ENCODE measurements at places on chromosomes 13 and 19.

DNA sequence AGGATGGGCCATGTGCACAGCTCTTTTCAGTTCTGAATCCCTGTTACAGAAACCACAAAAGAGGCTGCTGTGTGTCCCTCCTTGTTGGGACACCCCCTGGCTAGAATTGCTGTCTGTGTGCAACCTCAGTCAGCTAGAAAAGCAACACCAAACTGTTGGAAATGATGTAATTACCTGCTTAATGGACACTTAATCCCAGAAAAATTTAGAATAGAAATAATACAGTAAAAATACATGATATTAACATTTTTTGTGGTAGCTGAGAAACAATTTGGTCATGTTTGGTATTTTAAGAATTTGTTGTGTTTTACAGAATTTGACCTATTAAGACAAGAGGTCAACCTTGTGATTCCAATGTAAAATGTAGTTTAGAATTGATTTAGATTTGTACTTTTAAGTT, 46.8 kb downstream of the FAM124A start:
- DNase-seq, result no peak

- DNase-seq, result no peak
Observed at GRCh38 chr13:52849291-52850071, 1.0 kb upstream of the PCDH8 start.

GRCh38 chr19:47155148-47155547, 24.5 kb downstream of the SAE1 start:
- no peak for DNase-seq

DNA sequence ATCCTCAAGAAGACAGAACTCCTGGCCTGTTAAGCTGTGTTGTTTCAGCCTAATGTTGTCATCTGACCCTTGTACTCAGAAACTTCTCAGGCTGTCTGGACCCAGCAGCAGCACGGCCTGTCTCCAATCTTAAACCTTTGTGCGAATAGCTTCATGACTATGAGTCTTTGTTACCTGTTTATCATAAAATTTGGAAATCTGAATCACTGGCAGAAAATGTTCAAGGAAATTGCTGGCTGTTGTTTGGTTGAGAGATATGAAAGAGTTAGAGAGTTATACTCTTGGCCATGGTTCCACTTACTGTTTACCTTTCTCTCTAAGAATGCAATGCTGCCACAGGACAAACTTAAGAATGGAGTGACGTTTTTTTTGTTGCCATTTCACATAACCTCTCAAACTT, 59.6 kb downstream of the EFNB2 start:
- no peak for DNase-seq

DNA sequence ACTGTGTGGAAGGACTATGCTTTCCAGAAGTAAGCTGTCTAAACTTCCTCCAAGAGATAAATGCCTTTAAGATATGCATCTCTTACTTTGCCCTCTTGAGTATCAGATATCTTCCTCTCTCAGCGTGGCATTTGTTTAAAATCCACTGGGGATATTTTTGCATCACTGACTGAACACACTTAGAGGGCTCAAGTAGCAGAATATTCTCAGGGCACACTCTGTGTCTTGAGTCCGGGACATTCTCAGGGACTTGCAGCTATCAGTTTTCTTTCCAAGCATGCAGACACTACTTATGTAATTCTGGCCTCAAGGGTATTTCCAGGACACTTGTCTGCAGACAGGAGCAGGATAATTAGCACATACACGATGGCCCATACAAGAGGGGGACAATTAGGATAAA, 84.7 kb downstream of the ERCC5 start:
- DNase-seq, result no peak

DNA sequence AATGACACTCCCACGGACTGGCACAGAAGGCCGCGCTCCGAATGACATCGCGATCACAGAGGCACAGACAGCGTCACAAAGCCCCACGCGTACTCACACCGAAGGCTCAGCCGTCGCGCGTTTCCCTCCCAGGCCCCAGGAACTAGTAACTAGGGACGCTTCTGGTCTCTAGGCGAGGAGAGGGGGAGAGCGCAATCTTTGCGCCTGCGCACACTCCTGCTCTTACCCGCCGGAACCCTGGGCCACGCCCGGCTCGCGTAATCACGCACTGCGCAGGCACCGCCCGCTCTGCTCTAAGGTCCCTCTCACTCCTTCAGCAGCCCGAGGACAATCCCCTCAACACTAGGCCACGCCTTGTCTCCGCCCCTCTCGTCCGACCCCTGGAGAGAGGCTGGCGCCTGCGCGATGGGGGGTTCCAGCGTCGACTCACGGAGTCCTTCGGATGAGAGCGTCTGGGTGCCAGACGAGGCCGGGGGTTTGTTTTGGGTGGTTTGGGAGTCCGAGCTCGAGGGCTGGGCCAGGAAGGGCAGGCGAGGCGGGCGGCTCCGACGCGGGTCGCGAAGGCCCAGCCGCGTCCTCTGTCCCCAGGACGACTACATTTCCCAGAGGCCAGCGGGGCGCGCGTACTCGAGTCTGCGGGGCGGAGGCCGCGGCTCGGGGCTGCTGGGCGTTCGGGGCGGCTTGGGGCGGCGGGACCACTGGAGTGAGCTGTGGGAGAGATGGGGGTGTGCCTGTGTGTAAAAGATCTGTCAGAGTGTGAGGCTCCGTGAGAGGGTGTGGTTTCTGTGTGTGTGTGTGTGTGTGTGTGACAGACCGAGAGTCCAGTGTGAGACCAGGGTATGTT, at the start of gene ZNF471:
Gene ZNF471, plus strand, starts transcription at position 410 of the 844 bp plus-strand sequence. CDS start 3,717 bp downstream, outside the sequence.
- DNase-seq, result peak; percentile 58

DNA sequence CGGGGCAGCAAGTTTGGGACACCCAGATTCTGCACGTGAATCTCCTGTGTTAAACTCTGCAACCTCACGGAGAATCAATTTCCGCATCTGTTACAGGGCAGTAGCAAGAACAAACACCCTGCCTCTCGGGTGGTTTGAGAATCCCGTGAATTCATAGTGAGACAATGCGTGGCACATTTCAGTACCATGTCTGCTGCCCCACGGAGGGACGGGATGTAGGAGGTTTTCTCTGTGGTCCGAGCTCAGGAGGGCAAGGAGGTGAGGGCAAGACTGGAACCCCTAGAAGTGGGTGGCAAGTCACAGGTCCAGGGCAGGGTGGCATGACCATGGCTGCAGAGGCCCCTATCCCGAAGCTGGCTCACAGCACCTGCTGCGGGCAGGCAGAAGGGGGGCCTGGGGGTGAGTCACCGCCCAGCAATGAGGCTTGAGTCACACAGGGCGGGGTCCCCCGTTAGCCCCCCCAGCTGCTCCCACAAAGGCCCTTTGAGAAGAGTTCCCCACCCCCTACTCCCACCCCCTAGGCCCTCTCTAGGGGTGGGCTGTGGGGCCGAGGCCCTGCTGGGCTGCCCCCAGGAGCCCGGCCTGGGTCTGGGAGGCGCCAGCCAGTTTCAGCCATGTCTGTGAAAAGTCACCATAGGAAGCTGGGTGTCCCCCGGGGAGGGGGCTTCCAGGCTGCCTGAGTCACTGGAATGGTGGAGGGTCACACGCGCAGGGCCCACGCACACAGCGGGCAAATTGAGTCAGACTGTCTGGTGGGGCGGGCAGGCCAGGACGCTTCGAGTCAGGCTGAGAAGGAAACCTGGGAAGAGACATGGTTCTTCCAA, 25.8 kb upstream of the NANOS3 start:
- DNase-seq, result no peak

DNA sequence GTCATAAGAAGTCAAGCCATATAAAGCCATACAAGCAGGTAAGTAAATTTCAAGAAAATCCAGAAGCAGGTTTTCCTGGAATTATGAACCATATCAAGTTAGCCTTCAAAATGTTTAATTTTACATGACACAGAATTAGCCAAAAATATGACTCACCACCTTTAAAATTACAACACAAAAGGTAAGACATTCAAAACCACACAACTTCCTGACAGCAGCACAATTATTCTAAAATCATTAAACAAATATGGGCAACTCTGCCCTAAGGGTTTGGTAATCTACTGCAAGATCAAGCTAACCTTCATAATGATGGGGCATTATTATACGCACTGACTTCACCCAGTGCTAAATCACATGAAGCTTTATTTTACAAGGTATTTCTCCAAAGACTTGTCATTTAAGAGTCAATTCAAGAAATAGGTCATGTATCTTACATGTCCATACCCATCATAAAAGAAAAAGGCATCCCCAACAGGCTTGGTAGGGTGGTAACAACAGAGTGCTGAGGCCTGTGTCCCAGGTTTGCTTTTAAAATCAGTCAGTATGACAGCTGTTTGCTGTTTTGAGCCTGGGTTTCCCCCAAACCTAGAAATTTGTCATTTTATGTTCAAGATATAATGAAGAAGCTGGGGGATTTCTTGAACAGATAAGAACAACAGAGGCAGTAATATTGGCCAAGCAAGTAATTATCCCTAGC, 15.2 kb downstream of the RCBTB1 start:
- no peak for DNase-seq

DNA sequence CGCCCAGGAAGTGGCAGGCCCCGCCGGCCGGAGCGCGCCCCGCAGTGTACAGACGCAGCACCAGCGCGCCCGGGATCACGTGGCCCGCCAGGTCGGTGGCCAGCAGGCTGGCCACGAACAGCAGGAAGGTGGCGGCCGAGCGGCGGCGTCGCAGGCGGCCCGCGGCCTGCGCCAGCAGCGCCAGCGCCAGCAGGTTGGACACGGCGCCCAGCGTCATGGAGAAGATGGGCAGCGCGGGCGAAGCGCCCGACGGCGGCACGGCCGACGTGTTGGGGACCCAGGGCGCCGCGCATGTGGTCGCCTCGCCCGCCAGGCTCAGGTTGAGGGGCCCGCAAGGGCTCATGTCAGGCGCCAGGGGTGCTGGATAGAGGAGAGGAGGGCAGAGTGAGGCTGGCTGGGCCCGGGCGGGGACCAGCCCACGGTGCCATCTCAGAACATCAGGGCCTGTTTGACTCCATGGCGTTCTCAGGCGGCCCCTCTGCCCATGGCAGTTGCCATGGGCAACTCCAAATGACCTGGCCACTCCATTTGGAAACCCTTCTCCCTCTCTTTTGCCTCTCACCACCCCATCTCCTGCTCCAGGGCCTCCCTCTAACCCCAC, 1.1 kb downstream of the PTGER1 start:
- no peak for DNase-seq

DNA sequence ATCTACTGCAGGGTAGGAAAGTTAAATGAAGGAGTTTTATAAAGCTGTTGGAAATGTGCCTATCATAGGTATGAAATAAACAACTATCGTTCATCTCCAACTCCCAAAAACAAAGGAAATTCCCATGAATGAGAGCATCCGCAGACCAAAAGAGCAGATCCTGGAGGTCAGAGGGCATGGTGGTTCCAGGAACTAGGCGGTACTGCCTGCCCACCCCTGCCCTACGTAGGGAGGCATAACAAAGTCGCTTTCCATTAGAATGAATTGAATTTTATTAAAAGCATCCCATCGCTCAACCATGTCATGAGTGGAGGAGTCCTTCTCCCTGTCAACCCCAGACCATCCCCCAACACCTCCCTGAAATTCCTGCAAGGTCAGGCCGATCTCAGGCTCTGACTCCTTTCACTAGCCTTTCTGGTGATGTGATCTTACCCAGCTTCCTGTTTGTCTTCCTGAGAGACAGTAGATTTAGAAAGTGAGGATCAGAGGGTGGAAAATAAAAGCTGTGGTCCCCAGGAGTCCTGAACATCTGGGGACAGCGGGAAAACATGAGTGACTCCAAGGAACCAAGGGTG, at the start of gene CLEC4M:
Gene CLEC4M, plus strand, starts transcription at position 525 of the 575 bp plus-strand sequence. Its CDS starts 24 bp downstream, at position 549.
- DNase-seq, result no peak

- no peak for DNase-seq
Observed at GRCh38 chr13:23983671-23984070, 86.4 kb upstream of the C1QTNF9B start.

- no peak for DNase-seq
Observed at GRCh38 chr13:113916330-113916815, 52.5 kb upstream of the GAS6 start.

DNA sequence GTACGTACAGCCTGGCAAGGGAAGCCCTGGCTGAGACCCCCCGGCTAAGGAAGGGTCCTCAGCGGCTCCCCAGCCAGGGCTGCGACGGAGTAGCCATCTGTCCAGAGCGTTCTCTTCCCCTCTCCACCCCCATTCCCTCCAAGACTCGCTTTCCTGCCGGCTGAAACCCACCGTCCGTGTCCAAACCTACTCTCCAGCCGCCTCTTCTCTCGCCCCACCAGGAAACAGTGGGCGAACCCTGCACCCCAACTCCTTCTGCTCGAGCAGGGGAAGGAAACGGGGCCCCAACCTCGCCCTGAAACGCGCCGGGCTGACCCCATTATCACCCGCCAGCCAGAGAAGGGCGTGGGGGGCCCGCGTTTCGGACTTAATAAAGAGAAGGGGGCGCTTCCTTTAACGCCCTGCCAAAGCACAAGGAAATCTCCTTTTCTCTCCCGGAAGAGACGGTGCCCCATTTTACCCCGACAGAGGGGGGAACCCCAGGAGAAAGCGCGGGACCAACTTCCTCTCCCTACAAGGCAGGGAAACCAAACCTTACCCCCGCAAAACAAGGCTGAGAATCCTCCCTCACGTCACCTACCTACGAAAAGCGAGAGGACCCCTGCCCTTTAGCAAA, 2.5 kb downstream of the ZC3H4 start:
- DNase-seq, result no peak

DNA sequence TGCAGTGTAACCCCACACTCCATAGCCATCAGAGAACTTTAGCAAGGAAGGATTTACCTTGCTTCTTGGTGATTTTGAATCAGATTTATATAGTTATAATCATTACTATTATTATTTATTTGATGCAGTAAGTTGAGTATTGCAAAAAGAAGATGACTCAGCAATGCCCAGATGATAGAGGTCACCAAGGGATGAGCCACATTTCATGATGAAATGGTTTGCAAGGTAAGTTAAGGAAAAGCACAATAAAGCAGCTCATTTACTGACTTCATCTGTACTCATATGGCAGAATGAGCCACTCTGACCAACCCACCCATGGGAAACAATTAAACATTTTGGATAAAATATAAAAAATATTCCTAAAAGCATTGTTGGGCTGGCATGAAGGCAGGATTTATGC, 59.1 kb downstream of the AKAP11 start:
- no peak for DNase-seq

DNA sequence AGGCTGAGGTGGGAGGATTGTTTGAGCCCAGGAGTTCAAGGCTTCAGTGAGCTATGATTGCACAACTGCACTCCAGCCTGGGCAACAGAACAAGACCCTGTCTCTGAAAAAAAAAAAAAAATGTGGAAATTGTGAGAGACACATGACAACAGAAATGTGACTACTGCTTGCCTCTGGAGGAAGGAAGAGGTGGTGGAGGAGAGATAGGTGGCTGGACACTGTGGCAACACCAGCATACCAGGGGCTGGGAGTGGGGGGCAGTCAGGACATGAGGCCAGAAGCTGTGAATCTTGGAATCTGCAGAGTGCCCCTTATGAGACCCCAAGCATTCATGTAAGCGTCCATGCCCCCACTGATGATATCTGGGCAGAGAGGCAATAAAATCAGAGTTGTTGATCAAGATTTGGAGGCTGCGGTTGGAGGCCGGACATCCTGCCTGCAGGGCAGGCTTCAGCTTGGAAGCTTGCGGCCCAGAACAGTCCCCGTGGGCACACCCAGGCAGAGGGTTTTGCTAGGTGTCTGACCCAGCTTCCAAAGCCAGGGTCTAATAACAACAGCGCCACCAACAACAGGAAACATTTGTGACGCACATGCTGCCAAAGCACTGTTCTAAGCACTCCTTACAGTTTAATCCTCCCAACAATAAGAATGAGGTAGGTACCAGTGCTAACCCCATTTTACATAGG, 16.9 kb downstream of the FAM187B start:
- DNase-seq, result peak; percentile 49

Data from stimulated activated CD8-positive, alpha-beta memory T cell treated with anti-CD3 and anti-CD28 coated beads, Interleukin-2, amount 100 ng/mL, for 1 hour (primary cell).